ENCODE measurements at places on chromosomes 5 and 9.
A peak's percentile ranks its signal among the peaks of the same experiment; 100 is the strongest.

GRCh38 chr9:114641967-114642366 is 15.6 kb downstream of the TEX53 start:
- no peak overlapping the region for H3K4me3 ChIP-seq
- no peaks in the 10 kb centered on the region for H3K27me3 ChIP-seq
- H3K36me3 ChIP-seq, result peaks cover 59% of the 10 kb centered on the region
- H3K4me1 ChIP-seq, result no peaks in the 10 kb centered on the region
- no peak for DNase-seq

DNA sequence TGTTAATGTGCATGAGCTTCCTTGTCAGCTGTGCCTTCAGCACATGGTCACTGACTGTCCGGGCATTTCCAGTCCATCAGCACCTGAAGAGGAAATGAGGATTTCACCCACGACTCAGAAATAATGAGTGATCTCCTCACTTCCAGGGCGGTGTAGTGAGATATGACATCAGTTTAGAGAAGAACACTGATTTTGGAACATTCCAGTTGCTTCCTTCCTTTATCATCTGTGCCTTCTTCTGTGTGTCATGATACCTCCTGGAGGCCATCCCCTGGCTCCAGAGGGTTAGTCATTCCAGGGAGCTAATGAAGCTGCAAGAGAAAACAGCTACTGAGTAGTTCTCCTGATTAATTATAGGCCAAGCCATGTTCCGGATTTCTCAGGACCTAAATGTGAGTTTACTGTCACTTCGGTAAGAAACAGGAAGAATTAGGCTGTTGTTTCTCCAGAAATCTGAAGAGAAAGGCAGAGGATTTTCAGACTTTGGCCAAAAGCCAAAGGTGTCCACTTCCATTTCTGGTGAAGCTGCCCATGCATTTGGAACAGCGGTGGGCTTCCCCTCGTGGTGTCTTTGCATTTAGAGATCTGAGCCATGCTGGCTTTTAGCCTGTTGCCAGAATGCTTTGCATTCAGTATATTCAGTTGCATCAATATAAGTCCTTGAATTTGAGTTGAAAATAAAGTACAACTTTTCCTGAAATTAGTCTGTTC is 161.3 kb upstream of the OTULINL start:
- H3K36me3 ChIP-seq, result peaks cover 97% of the 10 kb centered on the region
- H3K4me1 ChIP-seq, result peaks cover 9% of the 10 kb centered on the region
- no peaks in the 10 kb centered on the region for H3K27me3 ChIP-seq
- no peak for DNase-seq
- H3K4me3 ChIP-seq, result no peak overlapping the region

DNA sequence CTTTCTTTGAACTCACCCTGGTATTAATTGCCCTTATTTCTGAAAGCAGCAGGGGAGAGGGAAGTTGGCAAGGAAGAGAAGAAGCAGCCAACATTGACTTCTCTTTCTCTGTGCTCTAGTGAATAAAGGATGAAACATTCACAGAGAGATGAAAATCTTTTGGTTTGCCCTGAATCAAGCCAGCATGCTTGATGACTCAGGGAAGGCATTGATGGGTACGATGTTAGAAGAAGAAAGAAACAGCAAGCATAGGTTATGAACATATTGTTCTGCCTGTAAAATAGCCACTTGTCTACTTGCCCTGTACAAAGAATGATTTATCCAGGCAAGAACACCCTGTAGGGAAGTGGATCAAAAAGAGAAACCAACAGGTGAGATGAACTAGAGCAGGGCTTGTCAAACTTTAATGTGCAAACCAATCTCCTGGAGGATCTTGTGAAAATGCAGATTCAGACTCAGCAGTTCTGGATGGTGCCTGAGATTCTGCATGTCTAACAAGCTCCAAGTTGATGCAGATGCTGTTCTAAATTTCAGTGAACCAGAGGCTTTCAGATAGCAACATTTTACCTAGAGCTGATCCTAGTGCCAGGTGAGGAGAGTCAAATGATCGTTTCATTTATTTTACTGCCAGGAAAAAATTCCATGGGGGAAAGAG is 586.6 kb upstream of the TLE4 start:
- H3K27ac ChIP-seq, result no peak overlapping the region
- no peaks in the 10 kb centered on the region for H3K36me3 ChIP-seq
- H3K4me3 ChIP-seq, result no peak overlapping the region
- no peak for DNase-seq
- H3K4me1 ChIP-seq, result no peaks in the 10 kb centered on the region

GRCh38 chr9:4435197-4435596 is 55.1 kb upstream of the SLC1A1 start:
- no peaks in the 10 kb centered on the region for H3K36me3 ChIP-seq
- no peaks in the 10 kb centered on the region for H3K4me1 ChIP-seq
- no peak overlapping the region for H3K4me3 ChIP-seq
- no peak for DNase-seq
- H3K27me3 ChIP-seq, result no peaks in the 10 kb centered on the region

- no peak overlapping the region for H3K4me3 ChIP-seq
- H3K27ac ChIP-seq, result no peak overlapping the region
- H3K27me3 ChIP-seq, result no peaks in the 10 kb centered on the region
- H3K36me3 ChIP-seq, result no peaks in the 10 kb centered on the region
Measured at GRCh38 chr5:58360794-58361193, 99.1 kb downstream of the PLK2 start.

DNA sequence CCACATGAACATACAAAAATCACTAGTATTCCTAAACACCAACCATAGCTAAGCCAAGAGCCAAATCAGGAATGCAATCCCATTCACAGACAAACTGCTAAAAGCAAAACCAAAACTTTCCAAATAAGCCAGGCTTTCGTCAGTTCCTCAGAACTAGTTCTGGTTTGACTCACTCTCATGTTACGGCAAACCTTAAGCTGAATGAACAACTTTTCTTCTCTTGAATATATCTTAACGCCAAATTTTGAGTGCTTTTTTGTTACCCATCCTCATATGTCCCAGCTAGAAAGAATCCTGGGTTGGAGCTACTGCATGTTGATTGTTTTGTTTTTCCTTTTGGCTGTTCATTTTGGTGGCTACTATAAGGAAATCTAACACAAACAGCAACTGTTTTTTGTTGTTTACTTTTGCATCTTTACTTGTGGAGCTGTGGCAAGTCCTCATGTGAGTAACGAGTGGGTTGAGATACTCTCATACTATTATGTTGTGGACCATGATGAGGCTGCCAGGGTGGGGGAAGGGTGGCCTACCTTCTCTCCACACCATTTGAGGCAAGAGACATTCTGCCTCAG is at the start of gene PDCD1LG2:
Gene PDCD1LG2 (plus strand): TSS at position 172 of the 572 bp plus-strand sequence. CDS start 12,016 bp downstream, outside the sequence.
- peak within 1 kb of the TSS; percentile 12 for H3K4me3 ChIP-seq
- H3K27me3 ChIP-seq, result no peaks in the 10 kb centered on the region
- DNase-seq, result no peak
- H3K4me1 ChIP-seq, result peaks cover 33% of the 10 kb centered on the region
- peak within 1 kb of the TSS; percentile 79 for H3K27ac ChIP-seq
- H3K36me3 ChIP-seq, result no peaks in the 10 kb centered on the region

GRCh38 chr9:6646293-6646636 is 736 bp upstream of the GLDC start:
- peaks cover 56% of the 10 kb centered on the region for H3K27me3 ChIP-seq
- peaks cover 19% of the 10 kb centered on the region for H3K4me1 ChIP-seq
- no peak overlapping the region for H3K27ac ChIP-seq
- DNase-seq, result no peak
- H3K36me3 ChIP-seq, result no peaks in the 10 kb centered on the region

DNA sequence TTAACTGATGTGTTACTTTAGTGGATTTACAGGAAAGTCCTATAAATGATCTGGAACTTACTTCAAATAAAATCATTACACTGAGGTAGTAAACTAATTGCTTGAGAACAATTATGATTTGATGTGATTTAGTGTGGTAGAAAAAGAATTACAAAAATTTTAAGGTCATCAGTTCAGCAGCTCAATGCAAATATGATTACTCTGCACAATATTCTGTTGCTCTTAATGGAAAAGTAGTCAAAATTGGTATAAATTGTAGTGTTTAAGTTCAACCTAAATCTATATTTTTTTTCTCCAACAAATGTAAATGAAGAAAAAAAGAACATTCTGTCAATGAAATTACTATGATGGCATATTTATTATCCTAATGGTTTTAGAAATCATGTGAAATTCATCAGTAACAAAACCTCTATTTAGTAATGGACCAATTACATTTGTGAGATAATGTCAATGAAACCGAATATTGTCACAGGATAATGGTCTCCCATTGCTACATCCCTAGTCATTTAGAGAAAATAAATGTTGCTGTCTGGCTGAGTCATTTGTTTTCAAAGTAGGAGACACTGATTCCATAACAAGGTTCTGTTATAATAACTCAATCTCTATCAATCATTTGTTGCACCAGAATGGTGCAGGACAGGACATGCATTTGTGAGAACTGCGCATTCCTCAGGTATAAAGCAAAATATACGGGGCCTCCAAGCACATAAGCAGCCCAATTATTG is 177.1 kb downstream of the NFIB start:
- no peak for DNase-seq
- no peak overlapping the region for H3K4me3 ChIP-seq
- no peaks in the 10 kb centered on the region for H3K36me3 ChIP-seq
- H3K27me3 ChIP-seq, result no peaks in the 10 kb centered on the region

- no peak for DNase-seq
- no peaks in the 10 kb centered on the region for H3K4me1 ChIP-seq
- H3K4me3 ChIP-seq, result no peak overlapping the region
- H3K27ac ChIP-seq, result no peak overlapping the region
- no peaks in the 10 kb centered on the region for H3K27me3 ChIP-seq
- H3K36me3 ChIP-seq, result no peaks in the 10 kb centered on the region
Measured at GRCh38 chr5:96227957-96228356, 205.1 kb downstream of the PCSK1 start.

GRCh38 chr9:2655411-2655901 is 33.9 kb downstream of the VLDLR start:
- H3K36me3 ChIP-seq, result no peaks in the 10 kb centered on the region
- DNase-seq, result no peak
- H3K4me3 ChIP-seq, result no peak overlapping the region
- H3K4me1 ChIP-seq, result no peaks in the 10 kb centered on the region
- H3K27me3 ChIP-seq, result no peaks in the 10 kb centered on the region
- no peak overlapping the region for H3K27ac ChIP-seq

DNA sequence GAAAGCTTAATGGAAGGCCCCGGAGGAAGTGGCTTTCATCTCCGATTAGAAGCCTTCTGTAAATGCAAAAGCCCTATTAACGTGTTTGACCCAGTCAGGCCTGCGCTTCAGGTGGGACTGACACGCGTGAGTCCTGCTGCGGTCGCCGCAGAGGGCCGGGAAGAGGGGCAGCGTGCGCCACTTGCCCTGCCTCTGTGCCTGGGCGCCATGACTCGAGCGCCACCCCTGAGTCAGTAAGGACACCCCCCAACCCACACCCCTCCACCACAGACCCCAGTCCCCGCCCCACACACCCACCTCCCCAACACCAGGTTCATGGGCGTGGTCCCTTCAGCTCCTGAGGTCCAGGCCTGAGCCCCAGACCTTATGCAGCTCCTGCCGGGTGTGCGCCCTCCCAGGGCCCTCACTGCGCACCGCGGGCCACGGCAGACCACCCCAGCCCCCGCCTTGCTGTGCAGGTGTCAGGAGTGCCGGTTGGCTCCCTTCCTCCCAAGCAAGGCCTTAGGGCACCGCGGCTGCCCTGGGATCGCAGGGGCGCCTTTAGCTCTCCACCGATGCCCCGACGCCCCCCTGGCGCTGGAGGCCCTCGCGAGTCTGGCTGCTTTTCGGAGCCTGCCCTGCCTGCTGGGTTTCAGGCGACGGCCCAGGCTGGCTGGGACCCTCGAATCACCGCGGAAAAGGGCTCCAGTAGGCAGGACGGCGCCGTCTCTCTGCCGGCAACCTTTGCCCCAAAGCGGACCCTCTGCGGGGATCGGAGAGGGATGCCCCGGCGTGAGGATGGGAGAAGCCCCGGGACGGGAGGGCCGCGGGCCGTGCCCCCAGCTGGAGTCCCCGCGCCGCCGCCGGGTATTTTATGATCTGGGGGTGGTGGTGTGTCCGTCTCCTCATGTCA is 625 bp upstream of the OLFM1 start:
- H3K36me3 ChIP-seq, result no peaks in the 10 kb centered on the region
- H3K27ac ChIP-seq, result peak overlapping the region; percentile 54
- DNase-seq, result no peak
- peaks cover 39% of the 10 kb centered on the region for H3K27me3 ChIP-seq

- no peaks in the 10 kb centered on the region for H3K4me1 ChIP-seq
- no peak for DNase-seq
- no peaks in the 10 kb centered on the region for H3K27me3 ChIP-seq
Measured at GRCh38 chr5:151937851-151938250, 13.2 kb upstream of the GLRA1 start.

- no peak for DNase-seq
- no peaks in the 10 kb centered on the region for H3K36me3 ChIP-seq
- H3K27me3 ChIP-seq, result no peaks in the 10 kb centered on the region
- no peak overlapping the region for H3K4me3 ChIP-seq
- H3K27ac ChIP-seq, result no peak overlapping the region
- no peaks in the 10 kb centered on the region for H3K4me1 ChIP-seq
Measured at GRCh38 chr9:7549249-7549648, 250.3 kb downstream of the DMAC1 start.

DNA sequence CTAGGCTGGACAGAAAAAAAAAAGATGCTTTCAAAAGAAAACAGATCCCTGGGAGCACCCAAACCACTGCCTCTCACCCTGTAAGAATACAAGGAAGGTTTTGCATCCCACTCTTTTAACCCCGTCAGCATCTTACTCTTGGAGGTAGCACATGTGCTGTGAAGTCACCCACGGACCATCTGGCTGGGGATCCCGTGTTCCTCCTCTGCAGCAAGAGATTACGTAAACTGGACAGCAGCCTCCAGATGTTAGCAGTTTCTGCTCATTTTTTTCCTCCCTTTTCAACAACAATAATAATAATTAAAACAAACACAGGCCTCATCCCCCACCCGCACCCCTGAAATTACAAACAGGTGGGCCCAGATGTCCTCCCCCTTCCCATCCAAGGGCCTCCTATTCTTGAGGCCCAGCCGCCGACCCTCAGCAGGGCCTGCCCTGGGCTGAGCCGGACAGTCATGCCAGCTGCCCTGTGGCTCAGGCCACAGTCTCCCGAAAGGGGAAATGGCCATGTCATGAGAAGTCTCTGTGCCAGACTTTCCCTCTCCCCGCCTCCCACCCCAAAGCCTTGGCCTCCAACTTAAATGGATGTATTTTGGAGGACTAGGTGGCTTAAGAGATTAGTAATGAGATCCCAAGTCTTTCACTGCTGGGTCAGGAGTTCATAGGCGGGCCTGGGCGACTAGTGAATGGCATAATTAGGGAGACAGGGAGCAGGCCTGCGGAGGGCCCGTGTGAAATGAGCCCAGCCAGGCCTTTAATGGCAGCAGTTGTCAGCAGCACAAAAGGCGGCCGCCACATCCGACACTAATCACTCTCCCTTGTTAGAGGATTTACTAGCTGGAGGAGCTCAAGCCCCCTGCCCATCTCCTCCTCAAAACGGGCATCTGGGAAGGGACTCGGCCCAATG is 165.1 kb downstream of the PAPPA start:
- H3K27me3 ChIP-seq, result no peaks in the 10 kb centered on the region
- no peak overlapping the region for H3K27ac ChIP-seq
- H3K4me3 ChIP-seq, result no peak overlapping the region
- no peak for DNase-seq
- H3K36me3 ChIP-seq, result no peaks in the 10 kb centered on the region

DNA sequence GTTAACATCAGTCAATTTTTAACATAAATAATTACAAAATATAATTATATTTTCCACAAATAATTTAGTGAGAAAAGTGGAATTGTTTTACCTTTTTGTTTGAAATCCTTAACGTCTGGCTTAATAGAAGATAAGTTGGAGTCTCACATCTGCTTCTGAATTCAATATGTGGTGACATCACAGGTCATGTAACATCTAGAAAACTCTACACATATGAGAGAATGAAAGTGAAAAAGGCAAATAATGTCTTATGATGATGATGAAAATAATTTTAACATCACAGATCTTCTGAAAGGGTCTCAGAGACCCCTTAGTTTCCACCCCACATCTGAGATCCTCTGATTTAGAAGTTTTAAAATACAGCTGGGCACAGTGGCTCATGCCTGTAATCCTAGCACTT is 81.5 kb downstream of the PRKACG start:
- H3K36me3 ChIP-seq, result peaks cover 7% of the 10 kb centered on the region
- H3K4me3 ChIP-seq, result no peak overlapping the region
- no peak for DNase-seq
- no peak overlapping the region for H3K27ac ChIP-seq
